ENCODE measurements at places on chromosomes 7 and 10.

DNA sequence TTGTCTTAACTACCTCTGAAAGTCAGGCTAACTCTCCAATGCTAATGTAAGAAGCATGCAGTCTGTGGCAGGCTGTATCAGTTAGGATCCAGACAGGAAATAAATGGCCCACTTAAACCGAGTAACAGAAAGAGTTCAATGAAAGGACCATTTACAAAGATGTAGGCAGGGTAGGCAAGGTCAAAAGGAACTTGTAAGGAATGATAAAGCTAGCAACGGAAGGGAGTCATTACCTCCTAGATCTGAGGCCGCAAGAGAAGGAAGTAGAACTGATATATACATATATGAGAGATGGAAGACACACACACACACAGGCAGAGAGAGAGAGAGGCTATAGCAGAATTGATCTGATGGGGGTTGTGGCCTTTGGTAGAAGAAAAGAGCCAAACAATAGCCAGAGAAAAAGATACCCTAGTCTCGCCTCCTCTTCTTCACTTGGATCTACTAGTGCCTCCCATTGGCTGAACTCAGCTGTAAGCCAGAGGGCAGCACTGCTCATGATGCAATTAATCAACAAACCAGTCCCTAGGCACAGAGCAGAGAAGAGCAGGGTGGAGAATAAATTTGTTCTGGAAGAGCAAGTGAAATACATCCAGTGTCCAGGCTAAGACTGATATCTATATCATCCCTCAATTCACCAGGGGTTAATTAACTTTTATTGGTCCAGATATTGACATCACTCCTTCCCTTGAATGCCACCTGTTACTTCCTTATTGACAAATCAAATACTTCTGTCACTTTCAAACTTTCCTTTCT lies 91.2 kb downstream of the LSMEM1 start:
- peak; percentile 46 for DNase-seq

DNA sequence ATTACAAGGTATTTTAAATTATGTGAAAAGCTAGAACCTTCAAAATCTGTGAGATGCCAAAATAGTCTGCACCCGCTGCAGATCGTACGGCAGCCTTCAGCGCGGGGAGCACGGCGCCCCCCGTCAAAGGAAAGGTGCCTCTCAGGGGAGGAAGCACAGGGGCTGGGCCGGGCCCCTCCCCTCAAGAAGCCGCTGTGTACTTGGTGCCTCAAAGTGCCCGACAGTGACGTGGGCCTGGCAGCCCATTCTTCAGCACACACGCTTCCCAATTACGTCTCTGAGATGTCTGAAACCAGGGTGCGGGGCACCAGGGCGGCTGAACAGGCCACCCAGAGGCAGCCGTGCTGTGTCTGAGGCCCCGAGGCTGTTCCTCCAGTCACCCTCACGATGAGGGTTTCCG lies 116.1 kb downstream of the INPP5A start:
- DNase-seq: no peak

DNA sequence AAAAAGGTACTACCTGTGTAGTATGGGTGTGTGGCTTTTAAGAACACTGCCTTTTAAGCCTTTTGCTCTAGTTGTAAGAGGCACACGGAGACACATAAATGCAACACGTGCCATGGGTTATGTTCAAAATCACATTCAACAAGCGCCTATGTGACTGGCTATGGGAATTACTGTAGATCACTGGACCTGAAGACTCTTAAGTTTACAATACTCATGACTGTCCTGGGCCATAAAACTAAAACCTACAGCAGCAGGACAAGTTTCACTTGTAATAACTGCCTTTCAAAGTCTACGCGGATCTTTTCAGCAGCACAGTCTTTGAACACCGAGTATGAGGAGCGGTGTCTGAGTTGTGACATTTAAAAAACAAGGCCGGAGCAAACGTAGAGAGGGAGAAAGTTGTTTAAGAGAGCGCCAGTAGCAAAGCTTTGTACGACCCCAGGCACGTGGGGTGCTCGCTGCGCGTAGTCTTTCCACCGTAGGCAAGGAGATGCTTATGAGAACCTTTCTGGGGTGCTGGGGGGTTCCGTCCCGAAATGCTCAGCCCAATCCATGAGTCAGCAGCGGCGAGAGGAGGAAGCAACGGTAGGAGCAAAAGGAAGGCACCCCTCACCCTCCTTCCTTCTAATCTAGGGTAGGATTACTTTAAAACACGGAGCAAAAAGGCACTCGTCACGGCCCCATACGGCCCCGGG lies 662 bp downstream of the DNAJC2 start:
- peak; percentile 73 for DNase-seq

- peak; percentile 64 for DNase-seq
These were observed 58.4 kb upstream of the MACROH2A2 start for GRCh38 chr10:69994262-69994661.

DNA sequence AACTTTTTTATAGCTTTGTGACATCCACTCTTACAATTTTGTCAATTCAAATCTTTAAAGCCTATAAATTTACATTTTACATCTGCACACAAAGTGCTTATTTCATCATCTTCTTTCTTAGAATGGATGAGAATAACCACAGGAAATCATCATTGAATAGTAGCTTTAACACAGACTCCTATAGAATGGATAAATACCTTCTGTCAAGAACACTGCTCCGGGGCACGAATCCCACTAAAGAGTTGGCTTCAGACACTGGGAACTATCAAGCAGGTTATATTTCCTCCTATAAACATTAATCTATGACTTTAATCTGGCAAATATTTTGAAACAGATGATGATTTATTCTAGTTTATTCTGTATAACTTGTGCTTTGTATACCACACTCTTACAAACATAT lies 269.7 kb upstream of the TPK1 start:
- no peak for DNase-seq

DNA sequence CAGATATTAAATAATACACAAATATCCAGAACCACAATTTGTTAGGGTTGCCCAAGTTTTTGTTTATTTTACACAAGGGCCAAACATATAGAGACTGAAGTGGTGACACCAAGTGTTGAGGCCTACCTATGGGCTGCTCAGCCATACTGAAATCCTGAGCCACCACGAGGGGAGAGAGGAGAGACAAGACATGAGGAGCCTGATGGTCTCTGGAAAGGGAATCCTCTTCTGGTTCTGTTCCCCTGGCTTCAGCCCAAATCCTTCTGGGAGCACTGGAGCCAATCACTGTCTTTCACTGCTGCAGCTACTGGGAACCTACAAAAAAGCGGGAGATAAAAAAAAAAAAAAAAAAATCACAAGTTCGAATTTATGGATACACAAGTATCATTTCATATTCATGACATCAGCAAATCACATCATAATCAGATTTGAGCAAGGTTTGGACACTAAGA lies 1.9 kb downstream of the SKIDA1 start:
- no peak for DNase-seq

- DNase-seq: no peak
These were observed 15.4 kb downstream of the CCSER2 start for GRCh38 chr10:84343831-84344230.

- DNase-seq: no peak
These were observed 50.9 kb downstream of the AFAP1L2 start for GRCh38 chr10:114353383-114353782.

DNA sequence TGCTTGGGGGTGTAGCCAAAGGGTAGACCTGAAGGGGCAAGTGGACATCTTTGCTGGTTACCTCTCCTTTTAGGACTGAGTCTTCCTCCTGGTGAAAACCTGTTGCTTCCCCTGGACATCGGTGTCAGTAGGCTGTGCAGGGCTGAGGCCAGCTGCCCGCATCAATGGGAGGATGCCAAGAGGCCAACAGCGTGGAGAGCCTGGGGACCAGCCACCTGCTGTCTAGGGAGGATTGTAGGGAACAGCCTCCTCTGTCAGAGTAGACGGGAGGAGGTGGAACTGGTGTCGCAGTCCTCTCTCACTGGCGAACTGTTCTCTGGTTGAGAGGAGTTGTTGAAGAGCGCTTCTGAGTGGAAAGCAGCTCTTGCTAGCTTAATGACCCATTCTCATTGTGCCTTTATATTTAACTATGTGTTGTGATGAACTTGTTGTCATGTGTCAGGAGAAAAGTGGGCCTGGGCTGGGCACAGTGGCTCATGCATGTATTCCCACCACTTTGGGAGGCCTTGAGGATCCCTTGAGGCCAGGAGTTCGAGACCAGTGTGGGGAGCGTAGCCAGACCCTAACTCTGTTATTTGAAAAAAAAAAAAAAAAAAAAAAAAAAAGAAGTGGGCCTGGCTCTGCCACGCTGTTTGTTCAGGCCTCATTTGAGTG lies 1.8 kb downstream of the SUFU start:
- no peak for DNase-seq

DNA sequence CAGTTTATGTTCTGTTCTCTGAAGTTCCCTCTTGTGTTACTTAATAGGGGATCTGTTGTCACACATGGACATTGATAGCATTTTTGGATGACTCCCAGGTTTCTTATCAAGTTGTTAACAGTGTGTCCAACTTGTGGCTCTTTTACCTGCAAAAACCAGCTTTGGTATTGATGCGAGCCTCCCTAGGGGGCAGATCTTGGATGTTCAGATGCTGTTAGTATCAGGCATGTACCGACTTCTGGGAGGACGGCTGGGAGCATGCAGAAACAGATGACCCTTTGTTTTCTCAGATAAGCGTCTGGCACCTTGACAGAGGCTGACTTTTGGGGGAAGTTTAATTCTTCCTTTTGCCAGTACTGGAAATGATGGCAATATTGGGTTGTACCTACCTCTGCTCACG lies 2.2 kb downstream of the PLPP4 start:
- DNase-seq: no peak

GRCh38 chr10:73932620-73933112 lies 21.7 kb downstream of the PLAU start:
- DNase-seq: no peak

GRCh38 chr7:100839361-100839760 lies 12.0 kb upstream of the EPHB4 start:
- no peak for DNase-seq

DNA sequence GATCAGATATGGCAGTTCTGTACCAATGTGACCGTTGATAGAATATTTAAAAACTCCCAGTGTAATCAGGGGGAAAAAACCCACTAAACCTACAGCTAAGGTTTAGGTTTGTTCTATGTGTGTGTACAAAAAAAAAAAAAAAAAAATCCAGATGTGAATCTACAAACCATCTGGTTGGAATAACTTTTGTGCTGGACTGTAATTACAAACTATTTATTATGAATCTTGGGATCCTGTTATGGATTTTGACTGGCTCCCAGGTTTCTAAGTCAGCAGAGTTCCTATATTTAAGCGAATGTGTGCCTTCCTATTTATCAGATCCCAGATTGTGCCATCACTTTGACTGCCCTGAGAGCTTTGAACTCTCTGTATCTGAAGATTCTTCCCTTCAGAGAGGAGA lies 29.1 kb downstream of the BMPER start:
- DNase-seq: no peak

DNA sequence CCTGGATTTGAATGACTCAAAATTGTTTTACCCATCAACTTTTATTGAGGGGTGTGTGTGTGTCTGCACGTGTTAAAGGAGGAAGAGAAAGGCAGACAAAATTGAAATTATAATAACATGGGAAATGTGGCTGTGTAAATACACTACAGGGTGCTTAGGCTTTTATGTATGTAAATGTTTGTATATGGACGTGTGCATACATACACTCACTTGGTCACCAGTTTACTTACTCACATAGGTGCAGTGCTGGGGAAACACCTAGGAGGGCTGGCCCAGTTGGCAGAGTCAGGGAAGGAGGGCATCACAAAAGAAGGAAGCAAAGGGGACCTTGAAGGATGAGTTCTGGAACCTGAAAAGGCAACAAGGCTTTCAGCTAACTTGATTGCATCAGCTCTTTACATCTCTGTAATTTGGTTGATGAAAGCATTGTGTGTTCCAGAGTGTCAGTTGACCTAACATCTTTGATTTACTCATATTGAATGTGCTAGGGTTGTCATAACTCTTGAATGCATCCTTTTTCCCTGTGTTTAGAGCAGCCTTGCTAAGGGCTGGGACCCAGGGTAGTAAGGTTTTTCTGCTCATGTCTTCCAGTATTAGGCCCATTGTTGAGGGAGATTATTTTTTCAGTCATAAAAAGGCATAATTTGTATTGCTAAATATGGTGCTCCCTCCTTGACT lies 10.2 kb downstream of the WDR11 start:
- peak; percentile 19 for DNase-seq

DNA sequence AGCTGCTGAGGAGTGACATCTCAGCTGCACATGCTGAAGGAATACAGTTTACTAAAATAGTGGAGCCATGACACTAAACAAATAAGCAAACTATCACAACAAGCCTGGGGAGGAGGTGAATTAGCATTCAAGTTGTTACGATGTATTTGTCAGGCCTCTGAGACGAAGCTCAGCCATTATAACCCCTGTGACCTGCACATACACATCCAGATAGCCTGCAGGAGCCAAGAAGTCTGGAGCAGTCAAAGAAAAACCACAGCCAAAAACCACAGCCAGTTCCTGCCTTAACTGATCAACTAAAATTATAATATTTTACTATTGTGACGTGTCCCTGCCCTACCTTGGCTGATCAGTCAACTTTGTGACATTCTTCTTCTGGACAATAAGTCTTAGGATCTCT lies 68.6 kb downstream of the NSUN6 start:
- DNase-seq: no peak

DNA sequence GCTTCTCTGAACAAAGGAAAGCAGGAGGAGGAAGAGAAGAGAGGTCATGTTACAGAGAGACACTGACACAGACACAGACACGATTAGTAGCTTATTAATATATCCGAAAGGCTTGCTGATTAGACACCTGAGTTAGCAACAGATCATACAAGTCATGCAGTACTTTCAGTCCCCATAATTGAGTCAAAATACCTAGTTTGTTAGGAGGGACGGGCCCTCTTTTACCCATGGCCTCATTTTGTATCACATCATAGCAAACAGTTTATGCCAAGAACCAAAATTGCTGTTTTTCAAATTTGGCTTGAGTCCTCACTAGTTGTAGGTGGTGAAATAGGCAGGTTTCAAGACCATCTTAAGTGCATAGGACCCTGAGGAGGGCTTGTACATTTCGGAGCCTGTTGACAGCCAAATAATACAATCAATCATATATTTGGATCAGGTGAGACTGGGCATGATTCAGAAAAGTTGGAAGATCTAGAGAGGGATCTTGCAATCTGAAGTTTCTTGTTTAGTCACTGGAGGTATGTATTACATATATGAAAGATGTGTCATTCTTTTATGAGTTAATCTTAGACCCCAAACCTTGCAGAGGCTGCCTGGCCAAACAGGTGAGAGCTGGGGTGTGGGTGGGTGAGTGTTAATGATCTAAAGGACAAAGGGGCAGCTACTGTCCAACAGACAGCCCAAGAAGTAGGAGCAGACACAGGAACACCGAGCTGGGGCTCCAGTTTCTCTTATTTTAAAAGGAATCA lies 65.4 kb downstream of the PRPF18 start:
- no peak for DNase-seq

DNA sequence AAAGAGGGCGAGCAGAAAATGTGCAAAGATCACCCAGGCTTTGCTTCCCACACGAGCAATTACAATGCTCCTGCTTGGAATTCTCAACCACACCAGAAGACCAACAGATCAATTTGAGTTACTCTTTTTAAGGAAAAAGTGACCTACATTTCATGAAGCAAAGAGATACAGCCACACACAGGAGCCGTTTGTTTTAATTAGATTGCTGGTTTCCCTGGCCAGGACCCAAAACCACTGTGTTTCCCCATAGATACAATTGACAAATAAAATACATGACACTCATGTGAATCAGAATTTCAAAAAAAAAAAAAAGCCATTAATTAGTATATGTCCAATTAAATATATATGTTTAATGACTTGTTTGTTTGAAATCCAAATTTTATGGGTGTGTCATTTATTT lies 458.3 kb downstream of the PLXDC2 start:
- DNase-seq: no peak

- DNase-seq: no peak
These were observed 5.6 kb upstream of the AIFM2 start for GRCh38 chr10:70137927-70138883.

- no peak for DNase-seq
These were observed 7.6 kb upstream of the CD36 start for GRCh38 chr7:80630608-80631405.

GRCh38 chr10:27816320-27816719 lies 70.7 kb upstream of the MKX start:
- DNase-seq: no peak
